ENCODE measurements at places on chromosomes 7 and 10.

- no peak for DNase-seq
Observed at GRCh38 chr10:31912898-31913850, 15.5 kb downstream of the ARHGAP12 start.

DNA sequence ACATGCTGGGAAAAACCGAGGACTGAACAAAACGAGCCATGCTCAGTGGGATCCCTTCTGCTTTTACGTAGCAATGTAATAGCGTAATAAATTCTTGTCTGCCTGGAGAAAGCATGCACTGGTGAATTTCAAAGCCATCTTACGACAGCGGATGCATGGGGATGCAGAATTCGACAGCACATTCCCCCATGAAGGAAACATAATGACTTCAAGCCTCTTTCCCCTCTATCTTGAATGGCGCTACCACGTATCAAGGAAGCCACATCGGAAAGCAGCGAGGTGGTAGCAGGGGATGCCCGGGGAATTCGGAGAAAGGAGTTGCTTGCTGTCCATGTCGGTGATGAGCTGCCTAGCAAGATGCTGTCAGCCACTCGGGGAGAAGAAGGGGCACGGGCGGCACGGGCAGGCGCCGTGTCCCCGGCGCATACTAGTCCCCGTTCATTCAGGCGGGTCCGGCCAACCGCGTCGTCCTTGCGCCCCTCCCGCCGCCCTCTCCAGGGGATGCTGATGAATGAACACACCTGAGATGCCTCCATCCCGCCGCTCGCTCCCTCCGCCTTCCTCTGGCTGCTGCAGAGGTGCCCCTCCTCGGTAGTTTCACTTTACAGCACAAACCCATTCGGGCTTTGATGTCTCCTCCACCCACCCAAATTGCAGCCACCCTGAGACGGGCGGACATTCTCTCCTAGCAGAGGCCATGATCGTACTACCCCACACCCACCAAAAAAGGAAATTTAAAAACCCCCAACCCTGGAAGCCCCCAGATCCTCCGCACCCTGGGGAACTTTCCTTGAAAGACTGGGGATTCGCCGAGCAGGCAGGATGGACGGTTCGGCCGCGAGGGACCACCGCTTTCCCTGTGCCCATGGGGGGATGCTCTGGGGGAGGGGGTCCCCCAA is 644 bp downstream of the SORBS1 start:
- no peak for DNase-seq

- DNase-seq = no peak
Observed at GRCh38 chr10:70518695-70519094, 40.1 kb downstream of the PALD1 start.

DNA sequence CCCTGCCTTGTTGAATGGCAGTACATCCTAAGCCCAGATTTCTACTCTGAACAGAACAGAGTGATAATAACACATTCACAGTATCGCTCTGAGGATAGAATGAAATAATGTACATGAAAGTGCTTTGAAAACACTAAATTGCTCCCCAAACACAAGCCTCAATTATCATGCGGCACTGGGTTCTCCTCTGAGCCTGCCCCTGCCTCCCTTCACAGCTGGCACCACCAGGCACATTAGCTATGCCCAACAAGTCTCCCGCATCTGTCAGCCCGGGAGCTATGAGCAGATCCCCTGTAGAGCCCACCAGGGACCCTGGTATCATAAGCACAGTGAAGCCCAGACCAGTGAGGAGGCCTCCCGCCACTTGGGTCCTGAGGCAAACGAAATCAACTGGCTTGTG is 405.5 kb downstream of the GRID1 start:
- no peak for DNase-seq

DNA sequence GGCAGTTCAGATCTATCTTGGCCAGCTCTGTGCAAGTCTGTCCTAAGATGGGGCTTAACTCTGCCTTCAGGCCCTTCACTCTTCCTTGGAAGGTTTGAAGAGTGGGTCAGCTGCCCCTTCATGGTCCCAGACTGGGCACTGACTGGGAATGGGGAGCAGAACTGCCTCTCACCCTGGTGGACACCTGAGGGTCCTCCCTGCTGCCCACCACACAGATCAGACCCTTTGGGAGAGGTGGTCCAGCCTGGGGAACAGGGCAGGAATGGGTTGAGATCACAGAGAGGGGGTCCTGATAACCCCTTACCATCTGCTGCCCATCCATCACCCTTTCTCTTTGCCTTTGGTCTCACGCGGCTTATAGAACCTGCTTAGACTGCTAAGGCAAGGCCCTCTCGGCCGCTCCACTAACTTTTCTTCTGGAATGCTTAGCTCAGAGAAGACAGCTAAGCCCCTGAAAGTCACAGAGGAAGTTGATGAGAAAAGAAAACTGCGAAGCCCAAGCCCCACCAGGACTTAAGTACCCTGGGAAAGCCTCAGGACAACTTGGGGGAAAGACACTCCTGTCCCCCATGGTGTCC is 402 bp upstream of the CDHR1 start:
- no peak for DNase-seq

DNA sequence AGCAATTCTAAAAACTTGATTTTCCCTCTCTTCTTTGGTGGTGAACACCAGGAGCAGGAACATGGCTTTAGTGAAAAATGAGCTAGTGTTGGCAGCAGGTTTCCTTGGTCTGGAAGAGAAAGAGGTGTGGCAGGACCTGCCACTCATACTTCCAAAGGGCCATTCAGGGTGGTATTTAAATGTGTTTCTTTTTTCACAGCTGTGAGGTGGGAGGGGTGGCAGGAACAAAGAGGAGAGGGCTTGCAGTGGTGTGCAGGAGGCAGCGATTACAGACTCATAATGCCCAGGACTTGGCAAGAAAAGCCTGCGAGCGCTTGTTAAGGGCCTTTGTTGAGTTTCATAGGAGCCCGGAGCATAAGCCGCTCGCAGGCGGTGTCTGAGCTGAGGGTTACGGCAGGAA is 36.8 kb downstream of the WIPF3 start:
- DNase-seq = no peak

DNA sequence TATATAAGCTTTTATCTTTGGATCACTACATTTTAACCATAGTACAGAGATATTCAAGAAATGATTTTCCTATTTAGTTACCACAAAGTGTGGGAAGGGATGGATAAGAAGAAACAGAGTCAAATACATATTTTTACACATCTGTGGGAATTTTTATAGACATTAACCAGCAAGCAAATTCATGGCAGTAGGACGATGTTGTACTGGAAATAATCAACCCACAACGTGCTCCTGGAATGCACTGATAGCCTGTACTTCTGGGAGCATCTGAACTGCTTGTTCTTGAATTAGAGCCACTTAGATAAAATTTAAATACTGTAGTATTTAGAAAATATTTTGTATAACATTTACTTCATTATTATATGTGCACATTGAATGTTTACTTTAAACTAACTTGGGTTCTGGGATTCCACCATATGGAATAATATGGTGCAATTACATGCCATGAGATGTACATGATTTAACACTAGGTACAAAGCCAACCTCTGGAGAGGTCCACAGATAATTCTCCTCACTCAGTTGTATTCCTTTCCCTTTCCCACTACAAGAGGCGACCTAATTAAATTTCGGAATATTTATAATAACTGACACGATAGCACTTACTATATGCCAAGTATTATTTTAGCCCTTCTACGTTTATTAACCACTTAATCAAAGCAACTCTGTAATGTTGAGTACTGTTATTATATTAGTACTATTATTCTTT is 164.9 kb upstream of the HGF start:
- DNase-seq = no peak

DNA sequence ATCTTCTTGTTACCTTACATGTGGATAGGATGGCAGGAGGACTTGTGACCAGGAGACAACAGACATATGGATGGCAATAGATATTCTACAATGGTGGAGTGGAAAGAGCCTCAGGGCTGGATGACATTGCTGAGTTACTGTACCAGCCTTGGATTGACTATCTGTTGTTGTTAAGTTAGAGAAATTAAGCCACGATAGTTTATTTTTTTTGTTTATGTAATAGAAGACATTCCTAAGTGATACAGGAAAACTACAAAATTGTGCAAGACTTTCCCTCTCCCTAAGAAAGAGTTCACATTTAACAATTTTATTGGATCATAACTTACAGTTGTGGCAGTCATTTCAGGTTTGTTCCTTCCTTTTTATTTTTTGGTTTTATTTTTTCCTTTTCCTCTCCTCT is 230.7 kb upstream of the CACNA2D1 start:
- DNase-seq = no peak

- DNase-seq = no peak
Observed at GRCh38 chr10:16779384-16779915, 37.8 kb downstream of the RSU1 start.

DNA sequence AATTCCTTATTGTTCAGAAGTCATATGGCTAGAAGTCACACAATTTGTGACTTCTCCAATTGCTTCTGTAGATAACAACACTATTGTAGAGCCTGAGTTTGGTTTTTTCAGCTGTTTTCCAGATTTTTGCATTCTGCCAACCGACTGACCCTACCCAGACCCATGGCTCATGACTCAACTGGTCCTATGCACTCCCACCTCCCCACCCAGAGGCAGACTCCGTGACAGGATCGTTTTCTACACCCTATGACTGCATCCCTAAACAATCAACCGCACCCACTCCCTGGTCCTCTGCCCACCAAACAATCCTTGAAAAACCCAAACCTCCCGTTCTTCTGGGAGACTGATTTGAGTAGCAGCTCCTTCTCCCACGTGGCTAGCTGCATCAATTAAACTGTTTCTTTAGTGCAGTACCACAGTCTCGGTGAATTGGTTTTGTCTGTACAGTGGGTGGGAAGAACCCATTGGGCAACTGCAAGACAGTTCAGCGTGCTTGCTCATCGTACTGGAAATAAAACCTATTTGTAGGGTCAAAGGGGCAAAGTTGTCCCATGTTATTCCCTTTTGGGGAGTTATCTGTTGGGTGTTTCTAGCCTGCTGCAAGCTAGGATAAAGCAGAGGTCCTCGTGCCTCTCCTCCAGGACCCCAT is 150.3 kb upstream of the FAM20C start:
- DNase-seq = no peak

GRCh38 chr7:140581411-140581810 is 59.2 kb downstream of the DENND2A start:
- DNase-seq = no peak

DNA sequence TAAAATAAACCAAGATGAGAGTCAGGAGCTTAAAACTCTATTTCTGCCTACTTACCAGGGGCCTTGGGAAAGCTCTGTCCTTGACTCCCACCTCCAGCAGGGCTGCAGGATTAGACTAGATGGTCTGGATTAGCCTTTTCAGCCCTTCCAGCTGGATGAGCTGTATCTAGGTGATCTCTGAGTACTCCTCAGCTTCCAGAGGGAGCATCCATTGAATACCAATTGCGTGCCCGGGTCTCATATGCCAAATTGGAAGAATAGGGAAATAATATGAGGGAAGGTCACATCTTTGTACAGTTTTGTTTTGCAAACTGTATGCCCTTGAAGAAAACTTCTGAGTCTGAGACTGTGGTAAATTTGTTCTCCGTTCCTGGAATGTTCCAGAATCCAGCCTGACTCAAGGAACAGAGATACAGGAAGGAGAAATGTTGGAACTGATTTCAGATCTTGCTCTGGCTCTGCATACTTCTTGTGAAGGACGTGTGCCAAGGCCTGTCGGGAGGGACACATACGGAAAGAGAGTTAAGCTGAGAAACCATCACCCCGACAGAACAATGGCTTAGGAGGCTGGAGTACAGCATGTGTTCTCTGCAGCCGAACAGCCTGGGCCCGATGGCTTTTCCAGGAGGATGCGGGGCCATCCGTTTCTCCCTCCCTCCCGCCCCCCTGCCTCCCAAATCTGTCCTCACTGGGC is 44.9 kb downstream of the MINDY4 start:
- no peak for DNase-seq

GRCh38 chr10:132434405-132435005 is 37.5 kb downstream of the PWWP2B start:
- DNase-seq = no peak
